ENCODE measurements at places on chromosomes 7 and 10.

DNA sequence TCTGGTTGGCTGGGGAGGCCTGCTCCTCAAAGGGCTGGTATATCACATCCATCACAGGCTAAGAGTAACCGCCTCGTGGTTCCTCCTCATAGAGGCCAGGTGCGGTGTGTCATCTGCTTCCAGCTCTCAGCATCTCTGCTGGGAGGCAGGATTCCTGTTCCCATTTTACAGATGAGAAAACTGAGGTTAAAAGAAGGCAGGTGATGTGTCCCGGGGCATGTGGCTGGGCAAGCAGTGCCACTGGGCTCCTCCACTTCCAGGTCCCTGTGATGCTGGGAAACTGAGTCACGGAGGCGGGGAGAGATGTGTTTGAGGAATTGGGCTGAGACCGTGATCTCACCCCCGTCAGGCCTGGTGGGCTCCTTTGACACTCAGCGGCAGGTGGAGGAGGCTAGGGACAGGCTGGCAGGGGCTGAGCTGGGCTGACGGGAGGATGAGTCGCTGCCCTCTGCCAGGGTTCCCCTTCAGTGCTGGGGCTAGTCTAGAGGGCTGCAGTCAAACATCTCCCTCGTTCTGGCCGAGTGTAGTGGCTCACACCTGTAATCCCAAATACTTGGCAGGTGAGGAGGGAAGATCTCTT, 9.4 kb downstream of the ARPC1B start:
- DNase-seq: no peak

- DNase-seq: no peak
Measured at GRCh38 chr10:88515235-88515634, 67.9 kb downstream of the RNLS start.

DNA sequence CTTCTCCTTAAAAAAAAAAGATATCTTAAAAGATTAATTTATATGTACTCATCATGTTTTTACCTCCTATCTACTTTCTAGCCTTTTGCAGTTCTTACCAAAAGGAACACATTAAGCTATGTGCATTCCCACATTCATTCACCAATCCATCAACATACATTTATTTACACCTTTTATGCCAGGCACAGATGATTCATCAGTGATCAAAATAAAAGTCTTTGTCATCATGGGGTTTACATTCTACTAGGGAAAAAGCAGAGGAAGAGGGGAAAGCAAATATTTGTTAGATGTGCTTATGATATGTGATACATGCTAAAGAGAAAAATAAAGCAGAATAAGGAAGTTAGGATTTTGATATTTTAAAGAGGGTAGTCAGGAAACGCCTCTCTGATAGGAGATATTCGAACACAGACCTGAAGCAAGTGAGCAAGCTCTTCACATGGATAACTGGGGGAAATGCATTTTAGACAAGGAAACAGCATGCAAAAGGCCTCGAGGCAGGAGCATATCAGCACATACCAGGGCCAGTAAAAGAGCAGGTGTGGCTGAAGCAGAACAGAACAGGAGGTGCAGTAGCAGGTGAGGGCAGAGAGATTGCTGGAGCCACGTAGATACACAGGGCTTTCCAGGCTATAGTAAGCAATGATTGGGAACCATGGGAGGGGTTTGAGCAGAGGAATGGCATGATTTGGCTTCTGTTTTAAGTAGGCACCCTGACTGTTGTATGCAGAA, 67.4 kb downstream of the REEP3 start:
- no peak for DNase-seq

DNA sequence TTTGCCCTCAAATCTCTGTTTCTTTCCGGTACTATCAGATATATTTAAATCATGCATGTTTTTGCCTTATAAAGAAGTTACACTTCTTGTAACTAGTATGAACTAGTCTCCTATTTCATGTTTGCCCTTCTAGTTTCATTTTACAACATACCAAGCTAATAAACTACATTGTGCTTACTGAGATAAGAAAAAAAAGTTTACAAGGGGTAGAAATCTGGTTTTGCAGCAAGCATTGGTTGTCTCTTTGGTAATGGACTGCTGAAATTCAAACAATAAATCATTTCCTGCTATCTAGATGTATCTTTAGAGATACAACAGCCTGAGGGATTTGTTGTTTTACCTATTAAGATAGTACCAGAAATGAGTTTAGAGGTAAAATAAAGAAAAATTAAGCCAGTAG, 18.8 kb downstream of the PTTG1IP2 start:
- DNase-seq: no peak

DNA sequence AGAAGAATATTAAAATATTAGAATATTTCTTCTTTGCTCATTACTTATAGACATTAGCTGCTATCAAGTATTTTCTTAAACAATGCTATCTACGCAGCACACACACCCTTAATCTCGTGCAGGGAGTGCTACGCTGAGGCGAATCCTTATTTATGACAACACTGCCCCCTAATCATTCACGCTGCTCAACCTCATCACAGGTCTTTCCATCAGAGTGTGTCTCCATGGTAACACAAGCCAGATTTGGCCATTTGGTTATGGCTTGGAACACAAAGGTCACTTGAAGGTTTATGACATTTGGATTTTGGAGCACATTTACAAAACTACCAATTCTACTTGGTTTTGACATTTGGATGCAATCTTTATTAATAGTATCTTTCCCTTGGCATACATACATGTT, 45.4 kb upstream of the MYO3A start:
- no peak for DNase-seq

- DNase-seq: no peak
Measured at GRCh38 chr10:76942628-76943416, 694.8 kb downstream of the KCNMA1 start.

Data from central memory CD4-positive, alpha-beta T cell (primary cell).